Renal pelvis (tissue), 12 donors: ENCODE measurements at places on chromosomes 1 and 21. TPM values are rescaled to one million over a fixed set of nuclear protein-coding genes. Genes with fewer than 3 reads are reported as not detected.
A peak's percentile ranks its signal among the peaks of the same experiment; 100 is the strongest.

DNA sequence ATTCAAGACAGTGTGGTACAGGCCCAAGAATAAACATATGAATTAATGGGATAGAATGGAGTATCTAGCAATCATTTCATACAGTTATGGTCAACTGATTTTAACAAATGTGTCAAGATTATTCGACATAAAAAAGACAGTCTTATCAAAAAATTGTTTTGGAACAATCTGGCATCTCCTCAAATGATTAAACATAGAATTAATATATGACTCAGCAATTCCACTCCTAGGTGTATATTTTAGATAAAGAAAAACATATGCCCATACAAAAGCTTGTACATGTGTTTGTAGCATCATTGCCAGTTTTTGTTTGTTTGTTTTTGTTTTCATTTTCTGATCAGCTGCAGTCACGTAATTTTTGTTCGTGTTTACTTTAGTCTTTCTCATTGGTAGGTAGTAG lies 1188.3 kb downstream of the BRINP3 start:
- DNase-seq, result no peak

GRCh38 chr1:21667348-21668231 lies 1.6 kb downstream of the RAP1GAP start:
- DNase-seq, result no peak

DNA sequence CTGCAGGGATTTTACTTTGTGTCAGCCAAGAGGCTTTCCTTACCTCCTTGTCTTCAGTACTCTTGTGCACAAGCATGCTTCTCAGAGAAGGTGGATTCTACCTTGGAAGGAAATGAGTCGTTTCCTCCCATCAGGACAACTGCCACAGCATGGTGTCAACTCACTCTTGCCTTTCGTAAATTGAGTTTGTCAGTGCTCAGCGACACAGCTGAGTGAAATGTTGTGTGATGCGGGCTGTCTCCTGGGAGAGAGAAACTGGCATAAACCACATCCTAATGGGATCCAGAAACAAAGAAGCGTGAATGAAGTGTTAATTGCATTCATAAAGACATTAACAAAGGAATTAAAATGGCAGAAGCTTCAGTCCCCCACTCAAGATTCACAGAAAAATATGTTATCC lies 51.5 kb upstream of the SLC22A15 start:
- no peak for DNase-seq

DNA sequence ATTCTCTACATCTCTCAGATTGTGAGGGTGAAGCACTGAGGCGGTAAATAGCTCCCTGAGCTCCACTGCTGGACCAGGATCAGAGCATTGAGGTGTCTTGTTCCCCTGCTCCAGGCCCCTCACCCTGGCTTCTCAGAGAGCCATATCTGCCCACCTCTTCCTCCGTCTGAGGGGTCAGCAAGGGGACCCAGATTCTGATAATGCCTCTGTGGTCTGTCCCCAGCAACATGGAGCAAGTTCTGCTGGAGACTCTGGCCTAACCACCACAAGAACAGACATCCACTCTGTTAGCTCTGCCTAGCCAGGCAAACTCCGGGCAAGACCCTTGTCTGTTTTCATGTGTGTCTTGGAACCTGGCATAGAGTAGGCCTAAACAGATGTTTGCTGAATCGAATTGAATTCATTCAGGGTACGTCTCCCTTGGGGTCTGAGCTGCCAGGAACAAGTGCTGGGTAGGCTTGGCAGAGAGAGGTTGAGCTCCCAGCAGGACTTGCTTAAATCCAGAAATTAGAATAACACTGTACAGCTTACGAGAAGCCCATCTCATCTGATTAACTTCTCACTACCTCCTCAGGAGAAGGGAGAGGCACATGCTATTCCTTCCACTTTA lies 2.3 kb downstream of the TRAF5 start:
- no peak for DNase-seq

- DNase-seq, result no peak
Observed at GRCh38 chr1:91224878-91225277, 179.8 kb downstream of the HFM1 start.

DNA sequence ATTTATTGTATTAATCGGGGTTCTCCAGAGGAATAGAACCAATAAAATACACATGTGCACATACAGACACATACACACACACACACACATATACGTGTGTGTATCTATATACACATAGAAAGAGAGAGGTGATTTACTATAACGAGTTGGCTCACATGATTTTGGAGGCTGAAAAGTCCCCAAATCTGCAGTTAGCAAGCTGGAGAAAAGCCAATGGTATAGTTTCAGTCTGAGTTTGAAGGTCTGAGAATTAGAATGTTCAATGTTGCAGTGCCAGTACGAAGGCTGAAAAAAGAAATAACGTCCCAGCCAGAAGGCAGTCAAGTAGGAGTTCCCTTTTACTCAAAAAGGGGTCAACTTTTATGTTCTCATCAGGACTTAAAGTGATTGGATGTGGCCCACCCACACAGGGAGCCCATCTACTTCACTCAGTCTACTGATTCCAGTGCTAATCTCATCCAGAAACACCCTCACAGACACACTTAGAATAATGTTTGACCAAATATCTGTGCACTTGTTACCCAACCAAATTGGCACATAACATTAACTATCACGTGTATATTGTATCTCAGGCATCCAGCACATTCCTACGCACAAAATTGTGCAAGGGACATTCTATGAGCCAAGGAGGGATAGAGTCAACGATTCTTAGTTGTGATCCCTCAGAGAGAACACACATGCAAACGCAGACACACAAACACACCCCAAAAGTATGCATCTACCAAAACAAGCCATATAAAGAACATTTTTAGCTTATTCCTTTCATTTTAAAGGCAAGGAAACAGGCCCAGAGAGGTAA lies 195.5 kb upstream of the DUSP10 start:
- no peak for DNase-seq

DNA sequence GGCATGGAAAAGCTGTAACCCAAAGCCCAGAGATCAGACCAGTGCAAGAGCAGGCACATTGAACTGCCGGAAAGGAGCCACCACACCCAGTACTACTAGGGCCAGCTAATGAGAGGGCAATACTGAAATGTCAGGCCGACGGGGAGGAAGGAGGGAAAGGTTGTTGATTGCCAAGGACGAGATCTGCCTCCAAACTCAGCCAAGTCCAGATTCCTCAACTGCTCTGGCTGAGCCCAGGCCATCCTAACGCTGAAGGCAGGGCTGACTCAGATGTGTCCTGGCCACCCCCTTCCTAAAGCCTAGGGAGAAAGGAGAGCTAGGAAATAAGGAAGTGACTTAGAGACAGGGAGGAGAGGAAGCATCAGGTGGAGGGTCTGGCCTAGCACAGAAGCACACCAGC lies 42.1 kb upstream of the IPO9 start:
- DNase-seq, result no peak

GRCh38 chr1:19644681-19645410 lies 735 bp downstream of the NBL1 start:
- DNase-seq, result no peak

GRCh38 chr1:178093494-178093950 lies 382 bp upstream of the RASAL2 start:
- peak; percentile 96 for DNase-seq

DNA sequence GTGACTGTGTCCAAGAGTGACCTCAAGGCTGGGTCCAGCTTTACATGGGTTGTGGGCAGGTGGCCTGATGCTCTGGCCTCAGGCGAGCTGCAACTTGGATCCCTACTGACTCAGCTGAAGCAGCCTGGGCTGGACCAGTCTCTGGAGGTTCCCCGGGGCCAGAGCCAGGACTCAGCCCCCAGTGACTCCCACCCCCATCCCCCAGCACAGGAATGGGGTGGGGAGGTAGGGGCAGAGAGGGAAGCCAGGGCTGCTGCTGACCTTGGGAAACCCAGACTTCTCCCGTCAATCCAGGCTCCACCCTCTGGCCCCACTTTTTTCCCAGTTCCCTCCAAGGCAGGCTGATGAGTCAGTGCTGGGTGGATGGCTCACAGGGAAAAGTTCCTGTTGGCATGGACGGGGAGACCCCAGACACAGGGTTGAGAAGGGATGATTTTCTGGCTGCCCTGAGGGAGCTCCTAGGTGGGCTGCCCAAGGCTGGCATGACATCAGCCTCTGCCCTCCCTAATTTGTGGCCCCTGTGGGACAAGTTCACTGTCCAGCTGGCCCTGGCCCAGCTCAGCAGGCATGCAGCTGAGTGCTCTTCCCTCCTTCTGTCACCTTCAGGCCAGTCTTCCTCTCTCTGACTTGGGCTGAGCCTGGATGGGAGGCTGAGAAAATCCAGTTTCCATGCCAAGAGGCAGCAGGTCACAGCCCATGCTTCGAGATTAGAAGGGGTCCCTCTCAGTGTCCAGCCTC lies 2.2 kb downstream of the ZC3H12A start:
- no peak for DNase-seq

- DNase-seq, result peak; percentile 21
Observed at GRCh38 chr21:45161038-45161945, 86.9 kb downstream of the ADARB1 start.

- no peak for DNase-seq
Observed at GRCh38 chr1:75791022-75791421, 5.0 kb downstream of the RABGGTB start.

DNA sequence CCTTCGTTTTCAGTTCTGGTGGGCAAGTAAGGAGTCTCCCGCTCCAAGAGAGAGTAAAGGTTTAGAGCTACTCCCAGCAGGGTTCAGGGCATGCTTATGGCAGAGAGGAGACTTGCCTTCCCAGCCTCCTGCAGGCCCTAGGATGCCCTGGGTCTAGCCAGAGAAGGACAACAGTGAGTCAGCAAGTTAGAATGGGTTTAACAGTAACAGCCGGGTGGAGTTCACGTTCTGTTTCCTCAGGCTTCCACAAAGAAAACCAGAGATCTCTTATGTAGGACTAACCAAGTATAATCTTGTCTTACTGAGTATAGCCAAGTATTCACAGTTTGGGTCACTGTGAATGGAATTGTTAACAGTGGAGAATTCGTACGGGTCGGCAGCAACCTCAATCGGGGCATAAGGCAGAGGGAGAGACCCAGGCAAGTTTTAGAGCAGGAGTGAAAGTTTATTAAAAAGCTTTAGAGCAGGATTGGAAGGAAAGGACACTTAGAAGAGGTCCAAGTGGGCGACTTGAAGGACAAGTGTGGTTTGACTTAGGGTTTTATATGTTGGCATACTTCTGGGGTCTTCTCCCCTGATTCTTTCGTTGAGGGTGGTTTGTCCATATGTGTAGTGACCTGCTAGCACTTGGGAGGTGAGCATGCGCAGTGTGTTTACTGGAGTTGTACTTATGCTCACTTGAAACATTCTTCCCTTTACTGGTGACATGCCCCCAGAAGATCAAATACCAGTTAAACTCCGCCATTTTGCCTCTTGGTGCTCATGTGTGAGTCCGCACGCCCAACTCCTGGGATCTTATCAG lies 4.5 kb downstream of the OVAAL start:
- no peak for DNase-seq

- DNase-seq, result no peak
Observed at GRCh38 chr1:149995927-149996326, 14.6 kb downstream of the OTUD7B start.

DNA sequence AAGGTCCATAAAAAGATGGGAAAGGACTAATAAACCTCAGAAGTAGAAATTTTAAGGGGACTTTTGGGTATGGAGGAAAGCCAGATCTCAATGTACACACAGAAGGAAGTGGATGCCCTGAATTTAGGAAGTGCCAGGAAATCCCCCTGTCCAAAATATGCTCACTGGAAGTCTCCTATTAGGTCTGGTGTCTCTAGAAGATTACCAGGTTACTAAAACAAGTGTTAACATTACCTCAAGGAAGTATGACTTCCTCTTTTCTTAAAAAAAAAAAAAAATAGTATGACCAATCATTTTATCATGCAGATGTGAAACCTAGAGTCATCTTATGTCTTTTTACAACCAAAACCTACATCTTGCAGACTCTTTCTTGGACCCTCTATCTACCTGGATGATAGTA lies 30.7 kb downstream of the CD58 start:
- no peak for DNase-seq

- DNase-seq, result no peak
Observed at GRCh38 chr1:161226320-161226711, 456 bp downstream of the TOMM40L start.

GRCh38 chr1:33763406-33763805 lies 100.5 kb upstream of the HMGB4 start:
- no peak for DNase-seq

- DNase-seq, result no peak
Observed at GRCh38 chr1:108071601-108072000, 106.6 kb upstream of the VAV3 start.

DNA sequence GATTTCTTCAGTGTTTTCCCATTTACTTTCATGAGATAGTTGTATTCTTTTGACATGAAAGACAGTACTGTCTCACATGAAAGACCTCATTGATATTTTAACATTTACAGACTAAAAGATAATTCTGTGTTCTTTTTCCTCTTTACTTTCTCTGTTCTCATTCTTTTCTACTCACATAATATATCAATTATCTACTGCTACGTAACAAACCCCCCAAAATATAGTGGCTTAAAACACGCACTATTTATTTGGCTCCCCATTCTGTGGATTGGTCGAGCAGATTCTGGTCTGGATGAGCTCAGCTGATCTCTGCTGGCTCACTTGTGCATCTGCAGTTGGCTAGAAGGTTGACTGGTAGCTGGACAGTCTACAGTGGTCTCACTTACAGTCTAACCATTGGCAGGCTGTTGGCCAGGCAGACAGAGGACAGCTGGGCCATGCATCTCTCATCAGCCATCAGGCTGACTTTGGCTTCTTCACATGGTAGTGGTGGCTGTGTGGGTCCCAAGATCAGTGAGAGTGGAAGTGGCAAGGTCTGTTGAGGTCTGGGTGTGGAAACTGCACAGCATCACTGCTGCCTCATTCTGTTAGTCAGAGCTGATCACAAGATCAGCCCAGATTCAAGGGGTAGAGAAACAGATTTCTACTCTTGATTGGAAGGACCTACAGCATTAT lies 63.2 kb downstream of the MPZL1 start:
- no peak for DNase-seq

DNA sequence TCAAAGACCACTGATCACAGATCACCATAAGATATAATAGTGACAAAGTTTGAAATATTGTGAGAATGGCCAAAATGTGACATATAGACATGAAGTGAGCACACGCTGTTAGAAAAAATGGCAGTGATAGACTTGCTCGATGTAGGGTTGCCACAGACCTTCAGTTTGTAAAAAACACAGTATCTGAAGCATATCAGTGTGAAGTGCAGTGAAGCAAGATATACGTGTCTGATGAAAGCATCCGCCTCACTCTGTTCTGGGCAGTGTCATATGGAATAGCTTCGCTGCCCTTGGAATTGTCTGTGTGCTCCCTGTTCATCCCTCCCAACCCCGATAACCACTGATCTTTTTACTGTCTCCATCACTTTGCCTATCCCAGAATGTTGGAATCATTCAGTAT lies 50.7 kb downstream of the GALNT2 start:
- DNase-seq, result no peak

GRCh38 chr1:53057127-53057526 lies 4.9 kb upstream of the PODN start:
- DNase-seq, result no peak

The AMY1B gene
- polyA plus RNA-seq, result 0.40 TPM

The NMNAT2 gene
- 4.6 TPM for polyA plus RNA-seq

The CD160 gene
- polyA plus RNA-seq, result 2.6 TPM

The COL16A1 gene
- polyA plus RNA-seq, result 59.0 TPM

The OR2T35 gene
- not detected for polyA plus RNA-seq

The LHX8 gene
- polyA plus RNA-seq, result not detected
